ENCODE measurements at places on chromosomes 2 and 18.
A peak's percentile ranks its signal among the peaks of the same experiment; 100 is the strongest.

- no peak for DNase-seq
These were observed 64.7 kb upstream of the CWC22 start for GRCh38 chr2:180071797-180072196.

DNA sequence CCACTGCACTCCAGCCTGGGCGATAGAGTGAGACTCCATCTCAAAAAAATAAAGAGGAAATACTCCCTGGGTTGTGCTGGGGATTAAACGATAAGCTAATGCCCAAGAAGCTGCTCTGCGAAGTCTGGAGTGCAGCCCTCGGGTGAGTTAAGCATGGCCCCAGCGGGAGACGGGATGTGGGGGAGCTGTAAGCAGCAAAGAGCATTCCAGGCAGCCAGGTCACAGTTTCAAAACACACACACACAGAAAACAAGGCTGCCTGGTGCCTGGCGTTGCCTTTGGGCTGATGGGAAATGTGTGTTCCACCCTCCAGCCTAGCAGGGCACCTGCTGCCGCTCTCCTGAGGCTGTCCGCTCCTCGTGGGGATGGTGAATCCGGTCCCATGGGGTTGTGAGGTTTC lies 24.1 kb downstream of the ODC1 start:
- DNase-seq, result no peak

DNA sequence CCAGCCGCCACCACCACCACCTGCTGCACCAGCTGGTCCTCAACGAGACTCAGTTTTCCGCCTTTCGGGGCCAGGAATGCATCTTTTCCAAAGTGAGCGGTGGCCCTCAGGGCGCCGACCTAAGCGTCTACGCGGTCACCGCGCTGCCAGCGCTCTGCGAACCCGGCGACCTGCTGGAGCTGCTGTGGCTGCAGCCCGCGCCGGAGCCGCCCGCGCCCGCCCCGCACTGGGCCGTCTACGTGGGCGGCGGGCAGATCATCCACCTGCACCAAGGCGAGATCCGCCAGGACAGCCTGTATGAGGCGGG lies 1.6 kb downstream of the LRATD1 start:
- no peak for DNase-seq

DNA sequence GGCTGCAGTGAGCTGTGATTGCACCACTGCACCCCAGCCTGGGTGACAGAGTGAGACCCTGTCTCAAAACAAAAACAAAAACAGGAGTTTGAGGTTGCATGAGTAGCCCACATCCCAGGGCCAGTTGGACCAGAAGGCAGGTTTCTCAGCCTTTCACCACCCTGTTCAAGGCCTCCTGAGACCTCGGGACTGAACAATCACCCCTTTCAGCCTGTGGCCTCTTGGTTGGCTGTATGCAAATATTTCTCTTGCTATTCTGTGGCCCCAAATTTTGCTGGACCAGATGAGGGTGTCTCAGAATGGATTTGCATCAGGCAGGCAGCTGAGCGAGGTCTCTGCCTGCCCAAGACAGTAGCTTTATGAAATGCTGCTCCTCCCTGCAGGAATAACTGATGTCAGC lies 56.9 kb downstream of the DPYSL5 start:
- no peak for DNase-seq

GRCh38 chr2:60440079-60440766 lies 113.2 kb downstream of the BCL11A start:
- DNase-seq, result no peak

- DNase-seq, result no peak
These were observed 72.4 kb downstream of the ALPK2 start for GRCh38 chr18:58556331-58557007.

DNA sequence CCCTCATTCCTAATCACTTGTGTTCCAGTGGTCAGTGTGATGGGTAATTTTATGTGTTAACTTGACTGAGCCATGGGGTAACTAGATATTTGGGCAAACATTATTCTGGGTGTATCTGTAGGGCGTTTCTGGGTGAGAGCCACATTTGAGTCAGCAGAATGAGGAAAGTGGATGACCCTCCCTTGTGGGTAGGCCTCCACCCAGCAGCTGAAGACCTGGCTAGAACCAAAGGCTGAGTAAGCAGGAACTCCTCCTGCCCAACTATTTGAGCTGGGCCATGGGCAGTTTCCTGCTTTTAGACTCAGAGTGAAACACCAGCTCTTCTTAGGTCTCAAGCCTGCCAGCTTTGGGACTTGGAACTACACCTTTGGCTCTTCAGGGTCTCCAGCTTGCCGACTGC lies 141.8 kb downstream of the ACKR3 start:
- DNase-seq, result no peak

DNA sequence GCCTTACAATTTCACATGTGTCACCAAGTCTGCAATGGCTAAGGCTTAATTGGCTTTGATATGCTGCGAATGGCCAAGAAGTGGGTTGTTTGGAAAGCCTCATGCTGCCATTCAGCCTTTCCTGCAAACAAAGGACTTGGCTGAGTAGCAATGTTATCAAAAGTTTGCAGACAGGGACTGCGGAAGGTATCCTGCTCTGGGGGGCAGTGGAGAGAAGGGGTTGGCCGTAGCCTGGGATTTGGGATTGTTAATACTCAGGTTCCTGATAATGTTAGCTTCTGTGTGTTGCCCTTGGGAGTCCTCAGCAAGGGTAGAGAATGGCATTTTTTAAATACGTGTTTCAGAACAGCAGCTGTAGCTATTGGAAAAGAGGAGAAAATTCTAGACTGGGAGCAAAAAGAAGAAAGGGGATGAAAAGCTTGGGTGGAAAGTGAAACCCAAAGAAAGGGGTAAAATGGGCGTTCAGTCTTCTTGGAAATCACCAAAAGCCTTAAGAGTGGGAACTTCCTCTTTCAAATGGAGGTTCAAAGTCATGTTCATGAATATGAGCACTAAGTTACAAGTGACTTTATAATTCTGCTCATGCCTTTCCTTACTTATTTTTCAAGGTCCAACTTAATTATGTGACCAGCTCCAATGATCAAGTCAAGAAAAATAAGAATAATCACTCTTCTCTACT lies 325.1 kb downstream of the RNF144A start:
- no peak for DNase-seq

- DNase-seq, result peak; percentile 8
These were observed 31.9 kb downstream of the UXS1 start for GRCh38 chr2:106161938-106162820.

DNA sequence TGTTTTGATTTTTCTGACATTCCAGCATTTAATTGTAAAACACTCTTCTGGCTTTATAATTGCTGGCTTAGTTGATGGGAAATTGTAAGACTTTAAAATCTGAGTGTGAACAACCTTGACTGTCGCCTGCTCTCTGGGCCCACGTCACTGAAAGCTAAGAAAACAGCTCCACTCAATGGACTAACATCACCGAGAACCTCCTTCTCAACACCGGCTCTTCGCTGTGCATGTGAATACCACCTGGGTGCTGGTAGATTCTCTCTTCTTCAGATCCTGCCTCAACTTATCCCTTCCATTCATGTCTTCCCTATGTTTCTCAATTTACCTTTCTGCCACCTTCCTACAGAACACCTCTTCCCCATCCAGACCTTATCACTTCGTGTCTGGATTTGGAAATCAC lies 523.1 kb upstream of the ID2 start:
- no peak for DNase-seq

GRCh38 chr18:34342960-34343359 lies 118.2 kb upstream of the NOL4 start:
- no peak for DNase-seq

DNA sequence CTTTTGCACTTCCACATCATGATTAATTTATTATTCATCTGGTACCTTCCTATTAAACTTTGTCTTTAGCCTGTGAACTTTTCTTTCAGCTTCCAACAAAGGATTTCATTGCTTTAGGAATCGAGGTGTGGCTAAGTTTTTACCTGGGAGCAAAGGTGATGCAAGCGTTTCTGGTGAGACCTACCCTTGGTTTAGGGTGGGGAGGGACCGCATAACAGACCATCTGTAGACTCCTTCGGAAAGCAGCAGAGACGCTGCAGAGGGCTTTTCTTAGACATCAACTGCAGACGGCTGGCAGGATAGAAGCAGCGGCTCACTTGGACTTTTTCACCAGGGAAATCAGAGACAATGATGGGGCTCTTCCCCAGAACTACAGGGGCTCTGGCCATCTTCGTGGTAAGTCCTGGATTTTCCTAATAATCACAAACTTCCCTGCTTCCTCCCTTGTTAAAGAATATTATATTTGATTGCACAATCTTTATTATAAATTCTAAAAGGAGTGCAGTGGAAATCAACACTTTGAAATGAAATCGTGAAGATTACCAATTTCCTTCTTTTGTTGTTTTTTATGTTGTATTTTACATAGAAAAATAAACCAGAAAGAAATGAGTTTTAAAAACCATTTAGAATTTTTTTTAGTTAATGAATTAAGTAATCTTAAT lies at the start of gene DSG3:
TSS of gene DSG3 (plus strand) at position 212 of the 662 bp plus-strand sequence. CDS start at position 349, 137 bp downstream.
- no peak for DNase-seq

DNA sequence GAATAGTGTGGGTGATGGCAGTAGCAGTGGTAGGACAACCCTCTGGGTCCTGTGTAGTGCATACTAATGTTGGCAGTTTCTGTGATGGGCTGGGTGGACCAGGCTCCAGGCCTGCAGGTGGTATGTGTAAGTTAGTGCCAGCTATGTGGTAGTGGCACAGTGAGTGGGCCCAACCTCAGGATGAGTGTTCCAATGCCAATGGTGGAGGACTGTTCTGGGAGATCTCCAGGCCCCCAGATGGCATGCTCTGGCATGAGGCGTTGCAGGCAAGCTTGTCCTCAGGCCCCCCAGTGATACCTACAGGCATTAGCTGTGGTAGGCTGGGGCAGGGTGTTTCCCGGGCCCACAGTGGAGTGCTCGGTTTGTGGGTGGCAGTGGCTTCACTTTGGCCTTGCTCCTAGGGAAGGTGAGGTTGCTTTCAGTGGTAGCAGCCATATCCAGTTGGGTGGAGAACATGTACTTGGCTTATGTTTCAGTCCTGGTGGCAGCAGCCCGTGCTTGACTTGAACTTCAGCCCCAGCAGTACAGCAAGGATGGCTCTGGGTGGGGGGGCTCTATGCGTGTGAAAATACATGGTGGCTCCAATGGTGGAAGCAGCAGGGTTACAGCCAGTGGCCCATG lies 32.4 kb downstream of the TEX51 start:
- no peak for DNase-seq

DNA sequence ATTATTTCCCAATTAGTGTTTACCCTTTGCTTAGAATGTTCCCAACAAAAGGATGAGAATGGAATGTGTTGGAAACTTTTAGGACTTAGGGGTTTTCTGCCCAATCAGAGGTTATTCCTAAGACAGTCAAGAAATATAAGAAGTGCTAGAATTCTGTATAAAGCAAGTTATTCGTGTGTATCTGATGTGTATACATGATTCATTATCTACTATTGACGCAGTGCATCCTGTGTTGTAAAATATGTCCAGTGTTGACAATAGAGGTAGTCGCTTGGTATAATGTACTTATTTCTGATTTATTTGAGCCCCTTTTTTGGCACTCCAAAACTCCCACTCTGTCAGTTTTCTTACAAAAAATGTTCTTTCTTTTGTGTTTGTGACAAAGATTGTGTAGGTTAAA lies 881 bp downstream of the PIKFYVE start:
- DNase-seq, result peak; percentile 29

- DNase-seq, result no peak
These were observed 2.5 kb upstream of the ATG16L1 start for GRCh38 chr2:233248999-233249398.

DNA sequence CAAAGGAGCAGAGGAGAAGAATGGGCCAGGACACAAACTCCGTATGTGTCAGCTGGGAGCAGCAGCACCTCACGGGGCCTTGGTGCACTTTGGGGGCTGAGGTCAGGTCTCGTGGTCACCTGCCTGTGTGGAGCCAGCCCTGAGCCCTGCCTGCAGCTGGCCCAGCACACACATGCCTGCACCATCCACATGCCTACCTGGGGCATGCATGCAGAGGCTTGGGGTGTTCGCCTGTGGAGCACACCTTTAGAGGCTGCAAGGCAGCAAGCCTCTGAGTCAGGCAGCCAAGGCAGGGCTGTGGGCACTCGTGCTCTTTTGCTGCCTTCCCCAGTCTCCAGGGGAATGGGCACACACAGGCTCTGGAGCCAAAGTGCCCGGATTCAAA lies 36.0 kb downstream of the ARHGEF4 start:
- no peak for DNase-seq

DNA sequence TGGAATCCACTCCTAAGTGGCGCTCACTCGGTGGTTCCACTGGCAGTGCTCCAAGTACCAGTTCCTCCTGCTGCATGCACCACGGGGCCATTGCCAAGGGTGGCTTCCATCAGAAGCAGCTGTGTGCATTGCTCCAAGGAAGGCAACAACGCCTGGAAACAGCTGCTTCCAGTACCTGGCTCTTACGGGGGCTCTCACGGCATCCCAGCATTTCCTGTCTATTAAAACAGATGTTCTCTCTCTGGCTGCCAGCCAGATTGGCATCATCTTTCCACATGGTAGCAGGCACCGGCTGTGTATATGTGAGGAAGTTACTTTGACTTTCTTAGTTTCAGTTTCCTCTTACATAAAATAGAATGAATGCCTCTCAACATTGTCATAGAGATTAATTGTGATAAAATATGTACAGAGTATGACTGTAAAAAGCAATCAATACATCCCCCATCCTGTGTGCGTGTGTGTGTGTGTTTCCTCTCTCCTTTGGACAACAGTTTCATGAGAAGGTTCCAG lies 84.9 kb downstream of the CMPK2 start:
- DNase-seq, result peak; percentile 88

DNA sequence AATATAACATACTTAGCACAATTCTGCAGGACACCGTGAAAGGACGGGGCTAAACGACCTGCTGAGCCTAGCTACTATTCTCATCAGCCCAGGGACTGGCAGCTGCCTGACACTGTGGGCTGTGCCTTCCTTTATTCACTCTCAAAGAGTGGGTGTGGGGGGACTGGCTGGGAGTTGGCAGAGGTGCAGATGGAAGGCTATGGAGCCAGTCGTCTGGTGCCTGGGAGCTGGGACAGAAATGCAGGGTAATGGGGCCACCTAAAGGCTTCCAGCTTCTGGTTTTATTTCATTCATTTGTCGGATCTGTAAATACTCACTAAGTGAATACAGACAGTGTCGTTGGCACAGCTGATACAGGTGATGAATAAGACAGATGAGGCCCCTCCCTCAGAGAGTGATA lies 56.0 kb upstream of the NFU1 start:
- DNase-seq, result peak; percentile 17

DNA sequence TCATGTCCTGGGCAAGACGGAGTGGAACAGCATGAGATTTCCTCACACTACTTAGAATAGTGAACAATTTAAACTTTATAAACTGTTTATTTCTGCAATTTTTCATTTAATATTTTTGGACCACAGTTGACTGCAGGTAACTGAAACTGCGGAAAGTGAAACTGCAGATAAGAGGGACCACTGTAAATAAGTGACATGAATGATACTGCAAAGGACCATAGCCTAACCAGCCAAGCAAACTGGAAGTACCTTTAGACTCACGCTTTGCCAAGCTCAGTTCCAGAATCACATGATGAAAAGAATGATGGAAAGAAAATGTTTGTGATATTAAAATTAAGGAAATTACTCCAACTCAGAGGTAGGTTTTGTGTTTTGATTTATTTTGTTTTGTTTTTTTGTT lies 94.6 kb upstream of the ITGA4 start:
- DNase-seq, result no peak

GRCh38 chr2:236333417-236334121 lies 69.4 kb upstream of the ASB18 start:
- no peak for DNase-seq
